ENCODE measurements at places on chromosomes 2 and 18.
A peak's percentile ranks its signal among the peaks of the same experiment; 100 is the strongest.

DNA sequence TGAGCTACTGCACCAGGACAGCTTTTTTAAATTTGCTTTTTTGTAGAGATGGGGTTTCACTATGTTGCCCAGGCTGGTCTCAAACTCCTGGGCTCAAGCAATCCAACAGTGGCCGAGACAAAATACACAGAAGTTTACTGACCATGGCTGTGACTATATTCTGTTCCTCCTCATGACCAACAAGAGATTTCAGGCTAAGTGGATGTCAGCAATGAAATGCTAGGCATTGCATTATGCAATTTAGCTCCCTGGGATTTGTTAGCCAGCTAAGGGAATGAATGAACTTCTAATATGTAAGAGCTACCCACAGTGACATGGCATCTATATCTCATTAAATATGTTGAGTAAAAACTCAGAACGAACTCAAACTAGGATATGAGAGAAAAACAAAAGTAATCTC, 81.9 kb upstream of the MBOAT2 start:
- no peak for DNase-seq

DNA sequence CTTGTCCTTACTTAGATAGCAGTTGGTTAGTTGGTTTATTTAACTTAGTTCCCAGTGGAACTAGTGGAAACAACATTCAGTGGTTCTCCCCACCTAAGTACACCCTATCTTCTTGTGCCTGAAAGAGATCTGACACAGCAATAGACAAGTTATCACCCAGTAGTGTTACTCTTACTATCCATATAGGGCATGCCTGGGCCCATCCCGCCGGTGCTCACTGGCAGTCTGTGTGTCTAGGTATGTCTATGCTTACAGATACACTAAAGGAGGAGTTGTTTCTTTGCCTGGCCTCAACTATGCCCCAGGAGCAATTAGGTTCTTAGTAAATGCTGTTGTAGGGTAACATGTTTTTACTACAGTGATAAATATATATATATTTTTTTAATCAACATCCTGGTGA, 12.0 kb upstream of the NRP2 start:
- no peak for DNase-seq

GRCh38 chr2:19474128-19474527, 115.7 kb upstream of the OSR1 start:
- no peak for DNase-seq

GRCh38 chr2:70987386-70987785, 7.3 kb downstream of the TEX261 start:
- DNase-seq = no peak

DNA sequence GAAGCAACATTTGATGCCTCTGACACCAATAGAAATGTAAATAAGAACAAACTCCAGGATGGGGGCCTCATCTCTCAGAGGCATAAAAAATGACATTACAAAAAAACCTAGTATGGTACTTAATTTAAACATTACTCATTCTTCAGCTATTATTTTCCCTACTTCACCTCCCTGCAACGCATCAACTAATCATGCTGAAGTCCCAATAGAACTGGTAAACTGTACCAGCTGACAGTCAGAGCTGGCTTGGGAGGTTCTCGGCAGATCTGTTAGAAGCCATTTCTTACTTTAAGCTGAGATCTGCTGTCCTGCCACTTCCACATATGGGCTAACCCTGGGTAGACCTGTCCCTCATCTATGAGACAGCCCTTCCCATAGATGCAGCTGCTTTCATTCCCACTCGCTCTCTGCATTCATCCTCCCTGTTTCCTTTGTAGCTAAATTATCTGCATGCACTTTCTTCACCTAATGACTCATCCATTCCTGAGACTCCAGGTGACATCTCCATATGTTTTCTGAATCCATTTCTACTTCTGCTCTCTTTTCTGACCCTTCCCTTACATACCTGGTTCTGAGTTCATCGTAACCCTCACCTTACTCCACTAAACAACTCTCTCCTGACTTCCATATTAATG, 108.1 kb downstream of the AOX1 start:
- DNase-seq = no peak

DNA sequence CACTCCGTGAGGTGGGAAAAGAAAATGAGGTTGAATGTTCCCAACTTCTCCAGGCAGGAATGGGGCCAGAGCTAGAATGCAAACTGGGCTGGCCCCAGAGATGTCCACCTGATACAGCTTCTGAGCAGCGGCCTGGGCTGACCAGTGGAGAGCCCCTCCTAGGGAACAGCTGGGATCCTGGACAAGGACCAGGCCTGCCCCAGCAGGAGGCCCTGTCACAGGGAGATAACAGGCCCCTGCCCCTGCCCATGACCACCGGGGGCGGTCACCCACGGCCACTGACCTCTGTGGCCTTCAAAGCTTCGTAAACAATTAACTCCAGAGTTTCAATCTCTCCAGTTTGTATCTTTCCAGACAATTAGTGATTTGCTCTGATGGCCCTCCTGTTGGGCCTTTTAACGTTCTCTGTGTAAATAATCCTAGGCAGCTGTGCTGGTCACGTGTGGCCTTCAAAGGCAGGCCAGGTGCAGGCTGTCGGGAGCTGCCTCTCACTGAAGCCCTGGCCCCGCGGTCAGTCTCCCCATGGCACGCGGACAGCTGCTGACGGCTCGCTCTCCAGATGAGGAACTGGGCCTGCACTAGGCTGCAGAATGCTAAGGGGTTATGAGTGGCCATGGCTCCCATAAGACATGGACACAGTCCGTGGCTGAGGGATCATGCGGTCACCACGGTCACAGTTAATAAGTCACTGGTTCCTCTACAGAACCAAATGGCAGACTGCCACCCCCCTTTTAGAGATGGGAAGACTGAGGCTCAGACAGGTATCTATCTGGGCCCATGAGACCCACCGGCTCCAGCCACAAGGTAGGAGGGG, 9.2 kb downstream of the HS6ST1 start:
- DNase-seq = peak; percentile 79

- DNase-seq = no peak
Observed at GRCh38 chr2:206940546-206940945, 1.2 kb downstream of the CPO start.

- DNase-seq = no peak
Observed at GRCh38 chr2:11699686-11700670, 30.0 kb upstream of the NTSR2 start.

DNA sequence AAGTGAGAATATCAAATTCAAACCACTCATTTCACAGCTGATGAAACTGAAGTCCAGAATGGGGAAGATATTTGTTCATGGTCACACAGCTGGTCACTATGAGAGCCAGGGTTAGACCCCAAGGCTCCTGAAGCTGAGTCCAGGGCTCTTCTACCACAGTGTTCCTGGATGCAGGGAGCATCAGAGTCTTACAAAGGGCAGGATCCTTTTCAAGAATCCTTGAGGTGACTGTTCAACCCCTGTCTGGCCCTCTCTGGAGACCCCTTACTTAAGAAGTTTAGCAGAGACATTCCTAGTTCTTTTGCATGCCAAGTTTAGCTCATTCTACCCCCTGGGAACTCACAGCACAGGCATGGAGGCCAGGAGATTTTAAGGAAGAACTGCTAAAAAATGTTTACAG, 15.7 kb downstream of the PROKR1 start:
- DNase-seq = no peak

GRCh38 chr2:240155048-240155744, 14.7 kb upstream of the OTOS start:
- peak; percentile 32 for DNase-seq

DNA sequence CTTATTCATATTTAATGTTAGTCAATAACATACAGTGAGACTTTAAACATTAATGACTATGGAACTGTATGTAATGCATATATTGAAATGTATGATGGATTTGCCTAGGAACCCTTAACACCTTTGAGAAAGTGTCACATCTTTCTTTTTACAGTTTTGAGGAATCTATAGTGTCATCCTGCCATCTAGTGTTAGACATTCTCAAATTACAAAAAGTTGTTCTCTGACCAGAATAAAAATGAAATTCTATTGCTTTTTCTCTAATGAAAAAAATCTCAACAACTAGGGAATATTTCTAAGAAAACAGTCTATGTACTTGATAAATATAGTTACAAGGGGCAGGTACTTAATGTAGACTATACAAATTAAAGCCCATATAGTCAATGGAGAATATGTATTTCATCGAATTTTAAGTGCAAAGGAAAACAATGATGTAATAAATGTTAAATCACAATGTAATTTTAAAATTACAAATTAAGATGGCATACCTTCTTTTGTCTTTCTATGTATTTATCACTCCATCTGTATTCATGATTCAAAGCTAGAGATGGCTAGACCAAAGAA, 5.1 kb upstream of the CALCRL start:
- DNase-seq = no peak

- DNase-seq = no peak
Observed at GRCh38 chr2:229059331-229060033, 211.6 kb downstream of the PID1 start.

DNA sequence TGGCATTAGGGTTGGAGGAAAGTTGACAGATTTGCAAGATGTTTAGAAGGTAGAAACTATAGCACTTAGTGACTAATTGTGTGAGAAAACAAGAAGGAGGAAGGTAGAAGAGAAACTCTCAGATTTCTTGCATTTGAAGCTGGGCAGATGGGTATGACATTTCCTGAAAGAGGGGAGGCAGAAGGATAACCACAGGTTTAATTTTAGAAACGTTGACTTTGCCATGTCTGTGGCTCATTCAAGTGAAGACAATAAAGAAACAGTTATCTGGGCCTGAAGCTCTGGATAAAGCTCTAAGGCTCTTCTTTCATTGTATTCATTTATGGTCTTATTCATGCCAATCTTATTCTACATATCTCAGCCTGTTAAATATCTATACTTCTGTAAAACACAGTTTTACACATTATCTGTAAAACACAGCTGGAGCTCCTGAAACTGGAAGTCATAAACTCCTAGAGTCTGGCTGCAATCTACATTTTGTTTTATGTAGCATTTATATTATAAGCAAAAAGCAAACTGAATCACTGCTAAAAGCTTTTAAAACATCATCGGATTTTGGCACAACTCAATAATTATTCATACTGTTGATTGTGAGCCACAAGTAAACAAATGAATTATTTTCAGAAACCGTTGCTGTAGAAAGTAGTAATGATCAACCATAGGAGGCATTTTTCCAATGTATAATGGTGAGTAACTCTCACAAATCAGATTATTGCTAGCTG, 138.5 kb downstream of the RIT2 start:
- no peak for DNase-seq

DNA sequence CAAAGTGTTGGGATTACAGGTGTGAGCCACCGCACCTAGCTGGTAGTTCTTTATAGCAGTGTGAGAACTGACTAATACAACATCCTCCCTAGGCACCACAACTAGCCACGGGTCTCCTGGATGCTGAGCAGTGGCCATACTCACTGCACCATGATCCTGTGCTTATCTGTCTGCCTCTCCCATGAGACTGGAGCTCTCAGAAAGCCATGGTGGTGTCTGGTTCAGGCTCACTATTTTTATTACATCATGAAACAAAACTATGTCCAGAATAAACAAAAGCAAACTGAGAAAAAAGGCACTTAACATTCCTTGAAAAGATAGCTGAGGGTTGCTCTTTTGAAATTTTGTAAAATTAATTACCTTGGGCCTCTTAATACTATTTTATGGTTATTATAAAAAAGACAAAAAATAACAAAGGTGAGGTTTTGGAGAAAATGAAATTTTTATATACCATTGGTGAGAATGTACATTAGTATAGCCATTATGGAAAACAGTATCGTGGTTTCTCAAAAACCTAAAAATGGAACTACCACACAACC, 90.7 kb upstream of the TFCP2L1 start:
- DNase-seq = no peak

DNA sequence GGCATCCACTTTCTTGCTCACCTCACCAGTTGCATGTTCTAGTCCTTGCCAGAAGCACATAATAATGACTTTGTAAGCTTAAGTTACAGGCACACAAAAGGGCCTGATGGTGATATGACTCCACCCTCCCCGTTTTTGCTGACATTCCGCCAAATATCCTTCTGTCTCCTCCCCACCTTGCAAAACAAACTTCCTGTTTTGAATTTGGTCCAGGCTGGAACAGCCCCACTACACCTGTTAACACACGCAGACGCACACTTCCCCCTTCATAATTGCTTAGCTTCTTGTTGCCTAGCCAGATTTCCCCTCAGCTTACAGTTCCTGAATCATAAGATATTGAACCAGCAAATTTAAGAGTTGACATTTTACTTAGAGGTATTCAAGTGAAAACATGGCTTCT, at the start of gene MGAT5:
Gene MGAT5, plus strand, starts transcription at position 269 of the 400 bp plus-strand sequence. CDS start 332 bp downstream, outside the sequence.
- DNase-seq = no peak

- DNase-seq = peak; percentile 5
Observed at GRCh38 chr2:43009448-43009847, 217.0 kb downstream of the ZFP36L2 start.

DNA sequence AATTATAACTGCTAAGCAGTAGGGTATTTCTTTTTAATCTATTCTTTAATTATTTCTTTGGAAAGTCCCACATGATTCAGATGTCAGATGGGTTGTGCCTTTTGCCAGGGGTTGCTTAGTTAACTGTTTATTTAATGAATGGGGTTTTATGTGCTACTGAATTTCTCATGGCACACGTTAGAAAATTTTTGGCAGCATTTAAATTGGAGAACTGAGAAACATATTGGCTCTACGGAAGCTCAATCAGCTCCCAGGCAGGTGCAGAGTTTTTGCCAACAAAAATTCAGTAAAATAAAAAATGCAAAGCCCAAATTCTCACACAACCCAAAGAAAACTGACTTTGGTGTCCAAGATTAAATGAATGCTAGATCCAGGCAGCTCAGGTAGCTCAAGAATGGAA, 467.2 kb downstream of the NRXN1 start:
- DNase-seq = no peak

GRCh38 chr18:49086926-49087325, 136.2 kb upstream of the SMAD7 start:
- no peak for DNase-seq

DNA sequence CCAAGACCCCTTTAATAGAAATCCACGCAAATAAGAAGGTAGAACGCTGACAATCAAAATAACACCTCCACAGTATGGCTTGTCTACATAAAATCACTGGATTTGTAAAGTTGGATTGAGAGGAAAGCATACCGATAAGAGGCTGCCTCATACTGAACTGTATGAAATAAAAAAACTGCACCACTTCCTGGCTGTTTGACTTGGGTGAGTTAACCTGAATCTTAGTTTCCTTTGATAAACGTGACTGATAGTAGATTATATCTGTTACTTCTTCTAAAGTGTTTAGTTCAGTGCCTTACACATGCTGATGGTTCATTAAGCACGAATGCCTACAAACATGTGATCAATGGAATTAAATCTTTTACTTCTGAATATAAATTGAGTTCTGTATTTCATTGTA, 140.4 kb upstream of the RNF152 start:
- DNase-seq = no peak

GRCh38 chr2:107502539-107502938, 324.2 kb upstream of the RGPD4 start:
- no peak for DNase-seq

- no peak for DNase-seq
Observed at GRCh38 chr18:8962855-8963635, 139.5 kb upstream of the NDUFV2 start.

GRCh38 chr2:28297531-28297930, 95.1 kb upstream of the FOSL2 start:
- DNase-seq = no peak

DNA sequence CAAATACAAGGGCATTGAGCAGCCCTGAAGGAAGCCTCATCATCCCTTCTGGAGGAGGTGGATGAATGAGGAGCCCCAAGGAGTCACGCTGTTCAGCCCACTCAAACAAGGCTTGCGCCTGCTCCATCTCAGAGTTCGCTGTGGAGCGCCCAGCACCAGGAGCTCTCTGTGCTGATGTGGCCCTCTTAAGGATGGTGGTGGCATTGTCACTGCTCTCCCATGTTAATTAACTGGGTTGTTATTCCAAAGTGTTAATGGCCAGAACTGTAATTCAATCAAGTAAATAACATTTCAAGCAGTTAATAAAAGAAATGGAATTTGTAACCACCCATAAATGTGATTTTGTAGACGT, 726.0 kb upstream of the RAB6C start:
- DNase-seq = no peak
